T-helper 22 cell (primary cell): ENCODE measurements at places on chromosomes 12 and 14.

- no peak for DNase-seq
These were observed 14.1 kb downstream of the PRKD1 start for GRCh38 chr14:29913566-29913965.

DNA sequence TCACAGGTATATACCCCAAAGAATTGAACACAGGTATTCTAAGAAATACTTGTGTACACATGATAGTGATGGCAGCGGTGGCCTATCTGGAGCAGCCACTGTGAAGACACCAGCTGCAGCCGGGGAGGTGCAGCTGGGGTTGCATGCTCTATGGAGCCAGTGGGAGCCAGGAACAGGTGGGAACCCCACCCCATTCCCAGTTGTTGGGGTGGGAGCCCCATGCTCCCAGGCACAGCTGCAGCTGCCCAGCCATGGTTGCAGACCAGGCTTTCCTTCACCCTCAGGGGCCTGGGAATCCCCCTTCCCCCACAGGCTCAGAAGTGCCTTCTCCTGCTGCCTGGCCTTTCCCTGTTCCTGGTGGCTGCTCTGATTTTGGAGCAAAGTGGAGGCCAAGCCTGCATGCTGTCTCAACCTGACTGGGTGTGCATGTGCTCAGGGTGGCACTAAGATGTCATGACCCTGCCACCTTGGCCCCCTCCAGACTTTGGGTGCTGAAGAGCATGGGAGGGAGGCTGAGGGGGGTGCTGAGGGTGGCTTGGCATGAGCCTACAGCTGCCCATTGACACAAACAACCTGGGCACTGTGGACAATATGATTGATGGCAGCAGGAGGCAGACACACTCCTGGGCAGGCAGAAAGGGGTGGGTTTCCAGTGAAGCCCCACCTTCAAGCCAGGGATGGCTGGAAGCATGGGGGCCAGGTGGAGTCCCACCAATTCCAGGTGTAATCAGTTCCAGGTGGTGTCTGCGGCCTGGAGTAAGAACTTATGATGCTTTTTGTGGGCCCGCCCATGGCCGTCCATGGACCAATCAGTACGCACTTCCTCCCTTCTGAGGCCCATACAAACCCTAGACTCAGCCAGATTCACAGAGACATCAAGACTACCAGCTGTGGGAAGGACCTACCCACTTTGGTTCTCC is 234.7 kb downstream of the ADGRD1 start:
- no peak for DNase-seq

DNA sequence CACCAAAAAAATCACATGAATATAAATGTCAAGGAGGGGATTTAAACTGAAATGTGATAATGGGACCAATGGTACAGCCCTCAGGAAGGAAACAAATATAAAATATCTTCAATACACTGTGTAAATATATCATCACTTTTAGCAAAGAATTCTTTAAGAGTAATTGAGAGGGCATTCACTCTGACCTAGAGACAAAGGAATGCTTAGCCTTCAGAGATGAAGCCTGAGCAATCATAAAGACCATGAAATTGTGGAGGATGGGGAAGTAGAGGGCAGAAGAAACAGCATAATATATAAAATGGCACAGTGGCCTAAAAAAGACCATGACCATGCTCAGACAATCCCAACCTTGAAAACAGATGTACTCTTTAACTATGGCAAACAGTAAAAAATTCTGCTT is 20.4 kb downstream of the YAF2 start:
- no peak for DNase-seq

DNA sequence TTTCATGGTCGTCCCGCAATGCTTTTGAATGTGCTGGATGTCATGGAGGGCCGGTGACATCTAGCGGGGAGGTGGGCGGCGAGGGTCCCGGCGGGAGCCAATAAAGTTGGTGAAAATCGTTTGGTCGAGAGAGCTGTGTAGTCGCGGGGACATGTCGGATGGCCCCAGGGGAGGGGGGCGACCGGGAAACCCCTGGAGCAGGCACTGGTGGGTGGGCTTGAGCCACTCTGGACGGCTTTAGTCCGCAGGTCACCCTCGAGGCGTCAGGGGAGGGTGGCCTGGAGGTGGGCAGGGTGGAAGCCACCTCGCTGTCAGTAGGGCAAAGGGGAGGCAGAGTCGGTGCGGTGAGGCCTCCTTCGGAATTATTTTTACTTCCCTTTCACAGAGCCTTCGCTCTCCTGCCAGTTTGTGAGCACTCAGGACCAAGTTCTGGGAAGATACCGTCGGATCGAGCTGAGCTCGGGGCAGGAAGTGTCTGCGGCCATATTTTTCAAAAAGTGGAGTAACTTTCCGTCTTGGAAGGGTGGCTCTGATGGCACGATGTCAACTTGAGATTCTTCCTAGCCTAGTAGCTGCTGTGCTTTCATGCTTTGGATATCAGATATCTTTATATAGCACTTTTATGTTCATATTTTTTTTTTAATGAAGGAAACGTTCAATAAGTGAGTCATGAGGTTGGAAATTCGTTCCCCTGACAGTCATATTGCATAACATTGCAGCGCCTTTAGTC is 28.2 kb downstream of the WBP11 start:
- DNase-seq, result no peak

DNA sequence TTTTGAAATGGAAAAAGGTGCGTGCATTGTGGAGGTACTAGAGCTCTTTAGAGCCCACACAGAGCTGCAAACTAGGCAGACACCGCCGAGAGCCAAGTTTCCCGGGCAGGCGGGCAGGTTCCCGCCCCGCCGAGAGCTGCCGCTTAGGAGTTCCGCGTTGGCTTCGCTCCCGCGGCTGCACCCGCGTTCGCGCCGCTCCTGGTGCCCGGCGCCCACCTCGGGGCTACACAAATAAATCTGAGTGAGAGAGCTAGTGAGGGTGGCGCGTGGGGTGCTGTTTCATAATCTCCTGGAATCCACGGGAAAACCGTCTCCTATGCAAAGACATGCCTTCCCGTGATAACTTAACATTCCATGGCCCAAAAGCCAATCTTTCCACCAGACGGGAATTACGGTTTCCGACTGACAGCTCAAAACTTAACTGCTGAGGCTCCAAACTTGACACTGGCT is 645 bp downstream of the KITLG start:
- no peak for DNase-seq

DNA sequence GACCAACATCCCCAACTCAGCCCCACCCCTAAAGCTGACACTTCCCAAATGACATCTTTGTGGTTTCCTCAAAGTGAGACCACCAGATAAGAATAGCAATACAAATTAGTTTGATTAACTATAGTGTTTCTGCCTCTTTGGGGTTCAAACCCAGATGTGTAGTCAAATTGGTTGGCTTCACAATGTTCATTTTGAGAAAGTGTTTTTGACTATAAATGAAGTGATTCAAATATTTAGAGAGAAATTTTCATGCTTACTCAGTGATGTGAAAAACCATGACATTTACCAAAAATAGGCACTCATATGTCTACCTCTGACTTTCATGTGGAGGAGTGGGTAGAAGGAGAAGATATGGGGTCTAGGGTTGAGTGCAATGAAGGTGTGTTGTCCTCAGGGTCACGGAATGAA is 218.4 kb downstream of the BCAT1 start:
- DNase-seq, result no peak

- no peak for DNase-seq
These were observed 15.4 kb downstream of the VASH1 start for GRCh38 chr14:76776428-76777251.

DNA sequence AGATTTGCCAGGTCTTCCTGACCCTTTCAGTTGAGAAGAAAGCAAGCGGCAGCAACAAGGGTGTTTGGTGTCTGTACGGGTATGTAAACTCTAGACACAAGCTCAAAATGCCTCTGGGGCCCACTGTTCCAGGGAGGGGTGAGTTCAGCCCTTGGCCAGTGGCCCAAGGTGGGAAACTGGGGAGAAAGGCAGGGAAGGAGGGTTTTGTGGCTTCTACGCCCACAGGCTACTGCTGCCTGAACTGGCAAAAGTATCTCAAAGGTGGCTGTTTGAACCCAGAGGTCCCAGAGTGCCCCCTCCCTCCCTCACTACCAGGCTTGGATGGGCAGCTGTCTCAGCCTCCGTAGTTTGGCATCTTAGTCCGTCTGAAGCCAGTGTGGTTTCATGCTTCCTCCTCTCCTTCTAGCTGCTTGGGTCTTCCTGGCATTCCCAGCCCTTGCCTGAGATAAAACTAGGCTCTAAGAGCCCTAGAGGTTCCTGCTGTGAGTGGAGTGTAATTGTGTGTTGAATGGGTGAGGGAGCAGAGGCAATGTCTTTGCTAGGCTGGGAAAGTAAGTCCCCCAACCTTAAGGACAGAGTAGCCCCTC is 5.5 kb downstream of the HOXC5 start:
- DNase-seq, result no peak

DNA sequence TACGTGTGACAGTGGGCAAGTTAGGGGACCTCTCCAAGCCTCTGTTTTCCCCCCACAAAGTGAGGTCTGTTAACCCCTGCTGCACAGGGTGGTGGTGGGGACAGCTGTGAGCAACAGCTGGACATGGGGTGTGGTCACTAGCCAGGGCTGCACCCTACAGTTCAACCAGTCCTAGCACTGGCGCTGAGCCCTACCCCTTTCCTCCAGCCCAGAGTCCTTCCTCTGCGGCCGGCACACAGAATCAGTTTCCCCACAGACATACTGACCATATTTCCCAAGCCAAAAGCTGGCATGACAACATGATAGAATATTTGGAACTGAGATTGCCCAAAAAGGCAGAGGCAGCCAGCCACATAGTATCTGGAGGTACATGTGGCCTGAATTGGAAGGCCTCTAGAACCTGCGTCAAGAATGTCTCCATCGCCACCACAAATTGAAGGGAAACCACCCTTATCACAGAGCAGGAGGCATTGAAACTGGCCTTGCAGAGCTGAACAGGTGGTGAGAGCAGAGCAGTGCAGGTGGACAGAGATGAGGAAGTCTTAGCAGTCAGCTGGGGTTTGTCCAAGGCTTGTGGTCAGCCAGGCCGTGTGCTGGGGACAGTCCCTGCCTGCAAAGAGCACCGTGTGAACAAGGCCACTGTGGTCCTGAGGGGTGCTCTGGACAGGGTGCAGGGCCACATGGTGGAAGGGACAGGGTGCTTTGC is 21.2 kb downstream of the DEGS2 start:
- no peak for DNase-seq

- no peak for DNase-seq
These were observed 63.1 kb upstream of the SOX5 start for GRCh38 chr12:24012528-24012927.

DNA sequence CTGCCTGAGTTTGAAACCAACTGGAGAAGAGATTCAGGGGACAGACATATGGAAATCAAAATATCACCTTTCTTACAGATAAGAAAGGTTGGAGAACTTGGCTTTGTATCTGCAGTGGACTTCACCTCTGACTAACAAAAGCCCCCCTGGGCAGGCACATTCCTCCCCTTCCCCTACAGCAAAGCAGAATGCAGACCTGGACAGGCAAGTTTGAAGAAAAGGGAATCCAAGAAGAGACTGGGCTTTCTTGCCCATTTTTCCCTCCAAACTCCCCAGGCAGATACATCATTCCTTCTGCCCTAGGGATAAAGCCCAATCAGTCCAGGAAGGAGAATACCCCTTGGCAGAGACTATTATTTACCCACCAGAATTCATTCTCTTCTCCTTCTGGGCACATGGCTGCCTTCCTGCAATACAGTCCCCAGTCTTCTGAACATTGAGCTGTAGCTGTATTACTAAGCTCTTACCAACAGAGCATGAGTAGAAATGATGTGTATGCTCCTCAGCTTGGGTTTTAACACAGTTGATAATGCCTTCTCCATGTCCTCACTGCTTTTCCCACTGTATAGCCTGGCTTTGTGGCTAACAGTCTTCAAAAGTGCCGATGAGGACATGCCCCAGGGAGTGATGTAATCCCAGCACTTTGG is 17.4 kb upstream of the NAP1L1 start:
- no peak for DNase-seq

DNA sequence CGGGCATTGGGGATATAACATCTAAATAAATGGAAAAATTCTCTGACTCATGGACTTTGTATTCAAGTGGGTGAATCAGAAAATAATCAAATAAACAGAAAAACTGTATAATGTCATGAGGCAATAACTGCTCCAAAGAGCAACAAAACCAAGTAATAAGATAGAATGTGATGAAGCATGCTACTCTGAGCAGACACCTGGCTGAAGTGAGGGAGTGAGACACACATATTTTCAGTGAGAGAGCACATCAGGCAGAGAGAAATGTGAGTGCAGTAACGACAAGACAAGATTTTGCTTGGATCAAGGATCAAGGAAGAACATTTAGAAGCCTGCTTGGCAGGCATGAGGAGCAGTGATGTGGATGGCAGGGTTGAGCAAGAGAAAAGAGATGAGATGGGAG is 75.8 kb upstream of the CCDC91 start:
- no peak for DNase-seq

DNA sequence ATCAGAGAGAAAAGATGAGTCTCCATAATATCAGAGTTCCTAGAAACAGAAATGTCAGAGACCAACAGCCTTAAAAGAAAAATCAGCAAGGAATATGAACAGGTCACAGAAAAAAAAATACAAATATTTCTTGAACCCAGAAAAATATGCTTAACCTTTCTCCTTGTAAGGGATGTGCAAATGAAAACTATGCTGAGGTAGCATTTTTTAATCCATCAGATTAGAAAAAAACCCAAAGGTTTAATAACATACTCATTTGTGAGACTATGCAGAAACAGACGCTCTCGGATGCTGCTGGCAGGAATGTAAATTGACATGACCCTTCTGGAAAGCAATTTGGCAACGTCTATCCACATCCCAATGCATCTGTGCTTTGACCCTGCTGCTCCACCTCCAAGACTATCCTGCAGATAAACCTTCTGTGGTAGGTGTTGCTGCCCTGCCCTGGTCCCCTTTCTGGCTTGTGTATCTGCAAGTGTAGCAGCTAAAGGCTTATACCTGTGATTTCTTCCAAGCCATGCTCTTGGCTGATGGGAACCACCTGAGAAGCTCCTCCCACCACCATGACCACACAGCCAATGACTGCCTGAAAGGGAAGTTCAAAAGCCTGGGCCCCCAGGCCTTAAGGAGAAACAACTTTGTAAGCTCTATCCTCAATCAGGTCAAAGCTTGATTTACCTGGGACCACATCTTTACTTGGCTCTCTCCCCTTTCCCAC is 49.4 kb downstream of the LTBP2 start:
- no peak for DNase-seq

DNA sequence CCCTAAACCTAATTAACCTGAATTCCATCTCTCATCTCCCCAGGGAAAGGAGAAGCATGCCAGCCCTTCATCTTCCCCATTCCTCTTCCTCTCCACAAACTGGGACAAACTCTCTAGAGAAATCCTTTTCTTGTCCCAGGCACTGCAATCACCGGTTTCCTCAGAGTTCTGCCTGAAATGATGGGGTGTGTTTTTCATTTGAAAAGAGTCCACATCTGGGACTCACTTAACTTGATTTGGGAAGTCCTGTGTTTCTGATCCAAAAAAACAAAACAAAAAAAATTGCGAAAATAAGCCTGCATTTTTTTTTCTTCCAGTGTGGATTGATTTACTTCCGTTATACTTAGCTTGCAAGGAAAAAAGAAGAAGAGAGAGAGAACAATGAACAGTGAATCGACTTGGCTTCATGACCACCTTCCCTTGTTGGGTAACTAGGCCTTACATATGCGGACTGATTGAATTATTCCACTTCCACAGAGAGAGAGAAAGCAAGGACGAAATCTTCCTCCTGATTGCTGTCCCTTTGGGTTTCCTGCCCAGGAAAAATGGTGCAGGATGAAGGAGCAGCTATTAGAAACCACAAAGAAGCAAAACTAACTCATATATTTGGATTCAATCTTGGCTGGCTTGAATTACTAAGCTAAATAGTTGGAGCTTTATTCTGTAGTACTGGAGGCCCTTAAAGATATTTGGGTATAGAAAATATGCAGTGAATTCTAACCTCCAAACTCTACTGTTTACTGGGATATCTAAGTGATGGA is 506.2 kb upstream of the TBX3 start:
- DNase-seq, result no peak
